Stimulated activated CD4-positive, alpha-beta T cell treated with anti-CD3 and anti-CD28 coated beads, Interleukin-1b, Interleukin-23, amount 100 ng/mL, for 1 hour (primary cell): ENCODE measurements at places on chromosomes 5 and 9.

GRCh38 chr9:92952906-92953610 is 5.7 kb downstream of the FGD3 start:
- DNase-seq = no peak

GRCh38 chr9:97366889-97367288 is 45.0 kb upstream of the TDRD7 start:
- no peak for DNase-seq

- DNase-seq = no peak
Observed at GRCh38 chr5:88678770-88679381, 204.1 kb downstream of the MEF2C start.

DNA sequence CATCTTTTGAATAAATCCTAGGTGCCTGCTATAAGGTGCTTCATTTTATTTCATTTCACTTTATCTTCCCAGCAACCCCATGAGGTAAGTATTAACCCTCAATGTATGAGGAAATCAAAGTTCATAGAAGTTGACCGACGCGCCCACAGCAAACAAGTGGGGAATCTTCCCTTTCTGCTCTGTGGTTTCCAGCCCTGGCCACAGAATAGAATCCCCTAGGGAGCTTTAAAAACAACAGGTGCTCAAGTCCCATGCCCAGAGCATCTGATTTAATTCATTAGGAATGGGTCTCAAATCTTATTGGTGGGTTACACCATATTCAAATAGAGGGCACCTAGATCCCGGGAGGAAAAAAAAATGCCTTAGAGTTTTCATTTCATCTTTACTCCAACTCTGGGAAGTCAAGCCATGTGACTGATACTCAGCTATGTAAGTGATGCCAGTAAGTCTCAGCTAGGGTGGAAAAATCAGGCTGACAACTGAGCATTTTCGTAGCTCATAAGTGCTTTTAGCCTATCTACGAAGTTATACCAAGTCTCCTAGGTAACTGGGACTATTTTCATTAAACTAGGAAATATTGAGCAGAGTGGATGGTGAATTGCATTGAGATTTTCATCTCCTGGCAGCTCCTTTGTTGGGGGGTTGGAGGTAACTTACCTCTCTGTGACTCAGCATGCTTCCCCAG is 353.4 kb upstream of the SLC30A5 start:
- no peak for DNase-seq

- no peak for DNase-seq
Observed at GRCh38 chr9:33161589-33162132, 5.5 kb downstream of the B4GALT1 start.

DNA sequence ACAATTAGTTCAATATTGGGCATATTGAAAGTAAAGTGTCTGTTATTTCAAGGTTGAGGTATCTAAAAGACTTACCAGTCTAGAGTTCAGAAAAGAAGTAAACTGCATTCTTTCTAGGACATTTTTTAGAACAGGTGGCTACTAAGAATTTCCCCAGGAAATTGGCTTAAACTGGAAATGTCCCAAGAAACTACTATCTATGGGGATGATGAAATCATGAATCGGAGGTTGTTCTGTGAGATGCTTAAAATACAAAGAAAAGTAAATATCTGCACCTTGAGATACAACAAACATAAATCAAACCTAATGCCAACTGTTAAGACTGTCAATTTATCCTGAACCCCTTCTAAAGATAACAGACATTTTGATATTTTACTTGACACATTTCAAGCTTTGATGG is 226.5 kb upstream of the NREP start:
- DNase-seq = no peak
